ENCODE measurements at places on chromosomes 2 and 18. TPM values are rescaled to one million over a fixed set of nuclear protein-coding genes. Genes with fewer than 3 reads are reported as not detected.

GRCh38 chr2:18922276-18922675, 332.9 kb upstream of the NT5C1B start:
- H3K36me3 ChIP-seq = peaks cover 12% of the 10 kb centered on the region
- no peak overlapping the region for H3K27ac ChIP-seq
- no peaks in the 10 kb centered on the region for H3K4me1 ChIP-seq
- no peak overlapping the region for H3K4me3 ChIP-seq

GRCh38 chr2:184472481-184472880, 125.8 kb upstream of the ZNF804A start:
- no peaks in the 10 kb centered on the region for H3K4me1 ChIP-seq
- no peaks in the 10 kb centered on the region for H3K36me3 ChIP-seq

DNA sequence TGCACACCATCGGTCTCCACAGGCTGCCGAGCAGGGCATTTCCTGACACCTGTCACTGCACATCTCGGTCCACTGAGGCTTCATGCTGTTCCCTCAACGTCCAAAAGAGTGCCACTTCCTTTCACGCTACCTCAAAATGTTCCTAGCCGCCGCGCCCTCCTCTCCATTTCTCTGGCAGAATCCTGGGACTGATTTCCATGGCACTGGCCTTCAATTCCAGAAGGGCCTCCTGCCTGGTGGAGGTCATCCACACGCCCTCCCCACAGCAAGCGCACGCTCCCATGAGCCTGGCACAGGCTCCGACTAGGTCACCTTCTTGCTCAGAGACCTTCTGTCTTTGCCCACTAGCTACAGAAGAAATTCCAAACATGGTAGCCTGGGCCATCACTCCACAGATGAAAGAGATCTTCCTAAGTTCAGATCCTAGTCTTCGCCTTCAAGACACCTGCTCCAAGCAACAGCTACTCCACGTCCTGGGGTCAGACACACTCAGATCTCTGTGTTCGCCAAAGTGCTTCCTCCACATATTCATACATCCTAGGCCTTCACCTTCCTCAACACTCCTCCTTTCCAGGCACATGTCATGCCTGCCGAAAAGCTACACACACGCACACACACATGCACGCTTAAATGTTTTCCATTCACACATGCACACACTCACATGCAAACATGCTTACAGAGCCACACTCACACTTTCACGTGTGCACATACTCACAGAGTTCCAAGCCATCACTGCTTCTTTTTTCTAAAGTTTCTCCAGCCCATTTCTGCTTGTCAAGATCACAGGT, 94.0 kb downstream of the PXDN start:
- H3K4me1 ChIP-seq = no peaks in the 10 kb centered on the region
- DNase-seq = no peak
- H3K36me3 ChIP-seq = no peaks in the 10 kb centered on the region
- H3K27me3 ChIP-seq = no peaks in the 10 kb centered on the region

GRCh38 chr2:217757108-217757463, 245.7 kb downstream of the TNS1 start:
- peaks cover 2% of the 10 kb centered on the region for H3K27me3 ChIP-seq
- H3K4me3 ChIP-seq = no peak overlapping the region
- no peaks in the 10 kb centered on the region for H3K36me3 ChIP-seq
- no peak overlapping the region for H3K27ac ChIP-seq
- DNase-seq = no peak

GRCh38 chr2:224563537-224563936, 21.6 kb downstream of the CUL3 start:
- DNase-seq = no peak
- H3K27ac ChIP-seq = no peak overlapping the region
- no peak overlapping the region for H3K4me3 ChIP-seq
- peaks cover 43% of the 10 kb centered on the region for H3K4me1 ChIP-seq
- no peaks in the 10 kb centered on the region for H3K27me3 ChIP-seq

DNA sequence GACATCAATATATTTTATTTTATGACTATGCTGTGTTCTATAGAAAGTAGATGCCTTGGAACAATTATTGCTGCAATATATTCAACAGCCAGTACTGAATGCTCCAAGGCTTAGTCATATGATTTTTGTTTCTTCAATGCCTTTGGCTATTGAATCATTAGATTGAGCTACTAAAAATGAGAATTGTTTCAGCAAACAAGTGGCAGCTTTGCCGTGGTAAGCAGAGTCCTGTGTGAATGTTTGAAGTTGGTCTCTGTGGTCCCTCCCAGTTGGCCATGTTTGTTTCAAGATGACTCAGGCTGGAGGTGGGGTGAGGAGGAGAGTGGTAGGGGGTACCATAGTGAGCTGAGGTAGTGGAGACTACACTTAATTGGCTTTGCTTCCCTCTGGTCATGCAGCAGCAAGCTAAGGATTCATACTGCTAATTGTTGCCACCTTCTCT, 198.6 kb upstream of the EPAS1 start:
- no peak overlapping the region for H3K4me3 ChIP-seq
- peak; percentile 12 for DNase-seq
- no peaks in the 10 kb centered on the region for H3K4me1 ChIP-seq
- H3K36me3 ChIP-seq = peaks cover 7% of the 10 kb centered on the region
- no peak overlapping the region for H3K27ac ChIP-seq

DNA sequence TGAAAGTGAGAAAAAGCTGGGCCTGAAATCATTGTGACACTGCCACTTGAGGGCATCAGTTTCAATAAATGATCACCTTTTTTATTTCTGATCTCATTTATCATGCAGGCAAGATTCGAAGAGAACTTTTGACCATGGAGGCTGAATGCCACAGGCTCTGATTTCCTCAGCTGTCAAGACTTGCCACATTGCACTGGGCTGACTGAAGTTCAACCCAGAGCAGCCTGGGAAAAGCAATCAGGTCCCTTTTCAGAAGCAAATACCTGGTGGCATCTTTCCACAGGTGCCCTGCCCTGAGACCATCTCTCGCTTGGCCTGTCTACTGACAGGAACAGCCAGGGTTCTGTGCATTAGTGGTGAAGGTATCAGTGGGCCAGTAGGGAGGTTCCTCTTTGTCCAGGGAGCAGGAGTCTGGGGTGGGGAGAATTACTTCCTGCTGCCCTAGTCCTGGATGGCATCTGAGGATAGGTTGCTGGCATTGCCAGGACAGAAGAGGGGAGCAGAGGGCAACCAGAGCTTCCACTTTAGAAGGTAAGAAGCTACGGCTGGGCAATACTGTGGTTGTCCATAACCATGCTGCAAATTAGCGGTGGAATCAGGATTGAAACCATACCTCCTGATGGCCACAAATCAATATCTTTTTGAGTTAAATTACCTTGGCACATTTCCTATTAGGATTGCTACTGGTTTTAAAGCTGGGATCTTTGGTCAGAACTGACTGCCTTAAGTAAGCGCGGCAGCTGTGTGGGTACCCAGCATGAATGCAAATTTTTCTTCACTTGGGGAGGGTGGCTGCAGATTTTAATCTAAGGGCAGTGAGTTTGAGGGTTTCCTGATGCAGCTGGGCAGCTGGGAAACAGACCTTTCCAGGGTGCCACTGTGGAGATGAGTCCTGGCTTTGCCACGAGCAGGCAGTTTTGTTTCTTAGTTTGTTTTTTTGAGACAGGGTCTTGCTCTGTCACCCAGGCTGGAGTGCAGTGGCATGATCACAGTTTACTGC, 394.5 kb downstream of the ALK start:
- H3K27me3 ChIP-seq = peaks cover 20% of the 10 kb centered on the region
- H3K27ac ChIP-seq = no peak overlapping the region
- DNase-seq = no peak
- no peaks in the 10 kb centered on the region for H3K36me3 ChIP-seq
- H3K4me1 ChIP-seq = peaks cover 5% of the 10 kb centered on the region
- no peak overlapping the region for H3K4me3 ChIP-seq

DNA sequence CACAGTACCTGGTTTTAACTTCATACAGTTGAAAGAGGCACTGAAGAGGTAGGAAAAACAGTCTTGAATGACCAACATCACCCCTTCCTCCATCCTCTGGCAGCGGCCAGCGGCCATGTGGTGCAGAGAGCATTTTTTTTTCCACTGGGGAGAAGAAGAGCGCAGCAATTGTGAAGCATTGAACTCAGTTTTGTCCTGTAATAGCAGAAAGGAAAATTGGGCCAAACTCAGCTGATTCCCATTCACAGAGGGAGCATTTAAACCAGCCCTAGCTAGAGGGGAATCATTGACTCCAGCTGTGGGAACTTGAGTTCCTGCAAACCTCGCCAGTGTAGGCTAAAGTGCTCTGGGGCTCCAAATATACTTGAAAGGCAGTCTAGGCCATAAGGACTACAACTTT, 316.6 kb upstream of the CHST9 start:
- H3K4me1 ChIP-seq = no peaks in the 10 kb centered on the region
- no peak overlapping the region for H3K27ac ChIP-seq
- DNase-seq = no peak
- no peak overlapping the region for H3K4me3 ChIP-seq
- no peaks in the 10 kb centered on the region for H3K36me3 ChIP-seq

DNA sequence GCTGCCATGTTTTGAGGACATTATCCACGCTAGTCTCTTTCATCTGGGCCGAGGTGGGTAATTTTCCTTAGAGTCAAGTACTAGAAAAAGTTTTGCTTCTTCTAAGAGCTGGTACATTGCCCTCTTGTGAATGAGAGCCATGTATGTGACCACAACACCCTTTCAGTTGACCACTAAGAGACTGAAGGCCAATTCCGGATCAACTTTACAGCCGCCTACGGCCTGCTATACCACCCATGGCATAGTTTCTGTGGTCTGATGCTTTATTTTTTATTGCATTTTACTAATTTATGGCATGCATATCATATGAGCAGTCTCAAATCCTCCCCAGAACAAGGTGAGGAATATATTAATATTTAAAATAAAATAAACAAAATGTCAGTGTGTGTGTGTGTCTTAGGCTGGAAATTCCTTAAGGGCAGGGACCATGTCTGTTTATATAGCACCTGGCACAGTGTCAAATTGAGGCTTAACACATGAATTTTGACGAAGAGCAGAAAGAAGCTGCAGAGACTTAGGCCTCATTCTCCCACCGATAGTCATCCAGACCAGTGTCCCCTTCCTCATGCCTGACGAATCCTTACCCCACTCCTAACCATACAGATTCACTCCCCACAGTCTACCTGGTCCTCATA, 35.4 kb downstream of the PSD4 start:
- peaks cover 10% of the 10 kb centered on the region for H3K4me1 ChIP-seq
- H3K27me3 ChIP-seq = no peaks in the 10 kb centered on the region
- H3K27ac ChIP-seq = no peak overlapping the region
- DNase-seq = no peak
- H3K4me3 ChIP-seq = no peak overlapping the region
- no peaks in the 10 kb centered on the region for H3K36me3 ChIP-seq

Gene KRTCAP3
- total RNA-seq = 6.7 TPM

Gene STAM2
- total RNA-seq = 9.6 TPM

Gene CBLN2
- total RNA-seq = not detected

Gene CAVIN2
- total RNA-seq = not detected
